ENCODE measurements at places on chromosomes 4 and X.

DNA sequence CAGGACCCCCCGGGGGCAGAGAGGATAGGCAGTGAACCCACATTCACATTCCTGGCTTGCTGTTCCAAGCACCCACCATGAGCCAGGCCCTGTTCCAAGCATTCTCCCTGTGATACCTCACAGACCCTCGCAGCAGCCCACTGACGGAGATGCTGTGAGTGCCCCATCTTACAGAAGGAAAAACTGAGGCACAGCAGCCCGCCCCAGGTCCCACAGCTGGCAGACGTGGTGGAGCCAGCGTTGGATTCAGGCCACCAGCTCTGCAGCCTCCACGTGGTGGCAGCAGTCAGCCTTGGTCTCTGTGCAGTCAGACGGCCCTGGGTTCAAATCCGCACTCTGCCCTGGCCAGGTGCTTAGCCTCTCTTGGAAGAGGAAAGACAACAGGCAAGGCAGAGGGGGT, 16.8 kb downstream of the MAN2B2 start:
- H3K27me3 ChIP-seq: no peaks in the 10 kb centered on the region
- peaks cover 3% of the 10 kb centered on the region for H3K36me3 ChIP-seq
- H3K27ac ChIP-seq: no peak overlapping the region
- H3K4me3 ChIP-seq: no peak overlapping the region
- no peaks in the 10 kb centered on the region for H3K4me1 ChIP-seq

DNA sequence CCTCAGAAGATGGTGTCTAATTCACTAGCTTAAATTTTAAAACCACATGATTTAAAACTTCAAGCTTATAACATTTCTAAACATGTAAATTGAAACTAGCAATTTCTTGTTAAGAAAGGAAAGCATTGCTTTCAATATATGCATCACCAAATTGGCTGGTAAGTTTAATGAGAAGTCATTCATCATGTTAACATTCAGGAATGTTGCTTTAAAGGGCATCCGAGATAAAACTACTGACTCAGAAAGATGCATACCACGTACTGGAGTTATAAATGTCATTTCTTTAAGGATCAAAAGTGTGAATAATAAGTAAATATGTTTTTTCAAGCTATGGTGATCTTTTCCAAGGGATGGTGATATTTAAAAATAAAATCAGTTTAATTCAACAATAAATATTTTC, 83.3 kb upstream of the VCX2 start:
- H3K4me1 ChIP-seq: no peaks in the 10 kb centered on the region
- no peaks in the 10 kb centered on the region for H3K36me3 ChIP-seq
- H3K4me3 ChIP-seq: no peak overlapping the region
- DNase-seq: no peak

DNA sequence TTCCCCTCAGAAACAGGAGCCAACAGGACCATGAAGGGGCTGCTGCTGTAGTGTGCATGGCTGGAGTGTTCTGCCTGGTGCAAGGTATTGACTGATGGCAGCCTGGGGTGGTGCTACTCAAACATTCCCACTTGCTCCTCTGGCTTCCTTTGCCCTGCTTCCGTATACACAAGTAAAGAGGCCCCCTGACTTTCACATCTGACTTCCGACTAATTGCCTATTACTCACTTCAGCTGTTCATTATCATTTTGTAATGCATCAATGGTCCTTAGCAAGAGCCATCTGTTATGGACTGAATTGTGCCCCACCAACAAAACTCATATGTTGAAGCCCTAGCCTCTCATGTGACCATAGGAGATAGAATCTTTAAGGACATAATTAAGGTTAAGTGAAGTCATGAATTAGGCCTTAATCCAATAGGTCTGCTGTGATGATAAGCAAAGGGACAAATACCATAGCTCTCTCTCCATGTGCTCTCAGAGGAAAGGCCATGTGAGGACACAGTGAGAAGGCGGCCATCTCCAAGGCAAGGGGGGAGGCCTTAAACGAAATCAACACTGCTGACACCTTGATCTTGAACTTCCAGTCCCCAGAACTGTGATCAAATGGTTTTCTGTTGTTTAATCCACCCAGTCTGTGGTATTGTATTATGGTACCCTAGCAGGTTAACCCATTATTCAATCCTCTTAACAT, 122.5 kb upstream of the CLNK start:
- H3K4me3 ChIP-seq: no peak overlapping the region
- no peak for DNase-seq
- no peaks in the 10 kb centered on the region for H3K36me3 ChIP-seq

DNA sequence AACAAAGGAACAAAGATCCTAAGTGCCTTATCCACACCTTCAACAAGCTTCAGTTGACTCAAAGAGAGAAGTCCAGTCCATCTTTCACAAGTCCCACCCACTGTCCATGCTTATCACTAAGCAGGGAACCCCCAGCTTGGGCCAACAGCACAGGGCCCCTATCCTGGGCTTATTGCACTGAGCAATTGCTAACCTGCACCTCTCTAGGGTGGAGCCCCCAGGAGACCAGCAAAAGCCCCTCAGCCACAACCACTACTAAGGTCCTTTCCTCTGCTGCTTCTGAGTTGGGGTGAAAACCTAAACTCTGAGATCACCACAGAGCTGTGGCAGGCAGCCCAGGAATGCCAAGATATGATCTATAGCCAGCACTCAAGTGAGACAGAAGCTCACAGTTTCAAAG, 96.7 kb upstream of the PBDC1 start:
- no peak for DNase-seq
- no peaks in the 10 kb centered on the region for H3K27me3 ChIP-seq
- H3K27ac ChIP-seq: no peak overlapping the region
- no peaks in the 10 kb centered on the region for H3K4me1 ChIP-seq

DNA sequence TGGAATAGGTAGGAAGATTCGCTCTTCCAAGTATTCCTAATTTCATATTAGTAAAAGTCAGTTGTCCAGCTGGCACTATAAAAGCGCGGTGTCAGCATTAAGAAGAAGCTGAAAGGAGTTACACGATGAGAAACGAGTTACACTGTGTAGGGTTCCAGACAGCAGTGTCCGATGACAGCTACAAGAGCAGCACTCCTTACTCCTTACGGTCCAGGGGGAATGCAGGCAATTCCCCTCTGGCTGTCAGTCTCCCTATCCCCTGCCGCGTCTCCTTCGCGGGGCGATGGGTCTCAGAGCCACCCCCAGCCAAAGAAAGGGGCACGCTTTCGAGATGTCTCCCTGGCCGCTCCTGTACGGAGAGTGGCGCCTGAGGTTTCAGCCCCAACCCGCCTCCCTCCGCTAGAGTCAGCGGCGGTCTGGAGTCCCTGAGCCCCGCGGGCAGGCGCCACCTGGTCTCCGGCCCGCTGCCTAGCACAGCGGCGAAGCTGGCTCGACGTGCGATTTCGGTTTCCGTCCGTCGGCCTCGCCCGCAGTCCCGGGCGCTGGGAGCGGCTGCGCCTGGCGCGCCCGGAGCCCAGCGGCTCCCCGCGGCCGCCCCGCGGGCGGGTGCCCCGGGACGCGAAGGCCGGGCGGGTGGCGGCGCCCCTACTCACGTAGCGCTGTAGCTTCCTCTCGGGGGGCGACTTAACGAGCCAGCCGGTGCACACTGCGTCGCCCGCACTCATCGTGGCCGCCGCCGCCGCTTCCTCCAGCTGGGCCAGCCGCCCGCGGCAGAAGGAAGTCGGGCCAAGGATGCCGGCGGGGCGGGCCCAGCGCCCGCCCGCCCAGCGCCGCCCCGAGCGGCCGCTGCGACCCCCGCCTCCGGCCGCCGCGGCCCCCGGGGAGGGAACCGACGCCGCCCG, at the start of gene GAB3:
Gene GAB3, minus strand, starts transcription at position 777 of the 902 bp plus-strand sequence. Its CDS starts 52 bp downstream, at position 725.
- peak; percentile 43 for DNase-seq
- no peaks in the 10 kb centered on the region for H3K27me3 ChIP-seq
- H3K36me3 ChIP-seq: peaks cover 4% of the 10 kb centered on the region
- H3K27ac ChIP-seq: peak within 1 kb of the TSS; percentile 64
- peaks cover 27% of the 10 kb centered on the region for H3K4me1 ChIP-seq

GRCh38 chr4:153512162-153512852, 46.1 kb downstream of the TMEM131L start:
- DNase-seq: no peak
- H3K36me3 ChIP-seq: peaks cover 56% of the 10 kb centered on the region

DNA sequence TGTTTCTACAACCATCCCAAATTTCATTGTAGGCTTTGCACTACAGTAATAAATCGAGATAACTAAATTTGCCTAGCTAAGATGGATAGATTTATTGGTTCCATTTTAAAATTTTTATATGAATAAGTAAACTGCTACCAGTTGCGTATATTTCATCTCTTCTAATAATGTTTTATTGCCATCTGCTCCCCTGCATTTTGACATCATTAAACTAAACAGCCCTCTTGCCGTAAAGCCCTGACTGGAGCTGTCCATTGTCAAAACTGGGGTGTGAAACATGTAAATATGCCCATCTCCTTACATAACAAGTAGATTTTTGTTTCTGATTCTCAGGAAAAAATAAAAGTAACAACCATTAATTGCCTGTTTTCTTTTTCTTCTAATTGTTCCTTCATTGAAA, 130.8 kb upstream of the BMPR1B start:
- no peak overlapping the region for H3K4me3 ChIP-seq
- H3K4me1 ChIP-seq: no peaks in the 10 kb centered on the region
- H3K36me3 ChIP-seq: peaks cover 1% of the 10 kb centered on the region
- no peak overlapping the region for H3K27ac ChIP-seq

GRCh38 chrX:81110286-81110685, 91.4 kb downstream of the HMGN5 start:
- H3K4me3 ChIP-seq: no peak overlapping the region
- H3K27me3 ChIP-seq: no peaks in the 10 kb centered on the region
- no peak overlapping the region for H3K27ac ChIP-seq
- no peaks in the 10 kb centered on the region for H3K36me3 ChIP-seq
- no peak for DNase-seq

- no peaks in the 10 kb centered on the region for H3K36me3 ChIP-seq
- no peaks in the 10 kb centered on the region for H3K27me3 ChIP-seq
- peak overlapping the region; percentile 50 for H3K27ac ChIP-seq
- H3K4me3 ChIP-seq: no peak overlapping the region
- DNase-seq: no peak
Measured at GRCh38 chrX:20315140-20315539, 48.4 kb upstream of the RPS6KA3 start.

- H3K36me3 ChIP-seq: peaks cover 19% of the 10 kb centered on the region
- no peaks in the 10 kb centered on the region for H3K27me3 ChIP-seq
- DNase-seq: no peak
- H3K4me1 ChIP-seq: peaks cover 55% of the 10 kb centered on the region
- H3K4me3 ChIP-seq: peak overlapping the region; percentile 45
- H3K27ac ChIP-seq: peak overlapping the region; percentile 88
Measured at GRCh38 chrX:19836337-19836736, 51.1 kb downstream of the SH3KBP1 start.

DNA sequence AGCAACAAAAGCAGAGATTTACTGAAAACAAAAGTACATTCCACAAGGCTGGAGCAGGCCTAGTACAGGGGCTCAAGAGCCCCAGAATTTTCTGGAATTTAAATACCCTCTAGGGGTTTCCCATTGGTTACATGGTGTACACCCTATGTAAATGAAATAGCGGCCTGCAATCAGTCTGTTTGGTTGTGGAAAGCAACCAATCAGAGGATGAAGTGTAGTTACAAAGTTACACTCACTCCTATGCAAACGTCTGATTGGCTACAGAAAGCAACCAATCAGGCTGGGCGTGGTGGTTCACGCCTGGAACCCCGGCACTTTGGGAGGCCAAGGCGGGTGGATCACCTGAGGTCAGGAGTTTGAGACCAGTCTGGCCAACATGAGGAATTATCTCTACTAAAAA, 13.8 kb upstream of the TXLNG start:
- H3K27ac ChIP-seq: no peak overlapping the region
- H3K36me3 ChIP-seq: no peaks in the 10 kb centered on the region
- no peaks in the 10 kb centered on the region for H3K4me1 ChIP-seq
- H3K27me3 ChIP-seq: no peaks in the 10 kb centered on the region
- no peak overlapping the region for H3K4me3 ChIP-seq

- peaks cover 20% of the 10 kb centered on the region for H3K4me1 ChIP-seq
- H3K27me3 ChIP-seq: no peaks in the 10 kb centered on the region
- H3K36me3 ChIP-seq: peaks cover 3% of the 10 kb centered on the region
- H3K27ac ChIP-seq: peak overlapping the region; percentile 32
- DNase-seq: no peak
Measured at GRCh38 chr4:22502895-22503814, 12.7 kb downstream of the ADGRA3 start.

DNA sequence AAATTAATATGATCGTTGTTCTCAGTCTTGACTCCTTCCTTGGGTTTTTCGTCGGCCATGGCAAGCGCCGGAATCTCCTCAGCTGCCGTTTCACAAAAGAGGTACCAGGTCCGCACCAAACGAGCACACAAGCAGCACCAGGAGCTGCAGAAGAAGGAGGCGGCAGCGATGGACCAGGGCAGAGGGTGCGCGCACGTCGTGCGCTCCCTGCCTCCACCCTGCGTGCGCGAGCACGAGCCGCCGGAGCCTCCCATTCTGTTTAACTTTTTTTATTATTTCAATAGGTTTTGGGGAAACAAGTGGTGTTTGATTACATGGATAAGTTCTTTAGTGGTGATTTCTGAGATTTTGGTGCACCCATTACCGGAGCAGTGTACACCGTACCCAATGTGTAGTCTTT, 158.2 kb downstream of the PLS3 start:
- no peaks in the 10 kb centered on the region for H3K4me1 ChIP-seq
- H3K4me3 ChIP-seq: no peak overlapping the region
- no peak for DNase-seq
- no peaks in the 10 kb centered on the region for H3K27me3 ChIP-seq

GRCh38 chrX:7082556-7082955, 65.0 kb upstream of the STS start:
- peaks cover 2% of the 10 kb centered on the region for H3K27me3 ChIP-seq
- no peak overlapping the region for H3K4me3 ChIP-seq
- no peak overlapping the region for H3K27ac ChIP-seq
- H3K4me1 ChIP-seq: peaks cover 52% of the 10 kb centered on the region
- no peak for DNase-seq
- H3K36me3 ChIP-seq: peaks cover 14% of the 10 kb centered on the region

GRCh38 chr4:121070696-121071639, 1.4 kb downstream of the NDNF start:
- H3K27ac ChIP-seq: no peak overlapping the region
- peaks cover 26% of the 10 kb centered on the region for H3K4me1 ChIP-seq
- H3K27me3 ChIP-seq: peaks cover 65% of the 10 kb centered on the region
- no peaks in the 10 kb centered on the region for H3K36me3 ChIP-seq
- DNase-seq: peak; percentile 26

GRCh38 chrX:109685656-109686078, 47.4 kb downstream of the ACSL4 start:
- peaks cover 14% of the 10 kb centered on the region for H3K36me3 ChIP-seq
- H3K27ac ChIP-seq: peak overlapping the region; percentile 79
- no peaks in the 10 kb centered on the region for H3K27me3 ChIP-seq
- no peak for DNase-seq
- H3K4me1 ChIP-seq: peaks cover 28% of the 10 kb centered on the region

Data from activated naive CD8-positive, alpha-beta T cell treated with anti-CD3 and anti-CD28 coated beads, Interleukin-2, amount 50 U/mL, for 24 hours (primary cell).